ENCODE measurements at places on chromosomes 16 and 17.
A peak's percentile ranks its signal among the peaks of the same experiment; 100 is the strongest.

DNA sequence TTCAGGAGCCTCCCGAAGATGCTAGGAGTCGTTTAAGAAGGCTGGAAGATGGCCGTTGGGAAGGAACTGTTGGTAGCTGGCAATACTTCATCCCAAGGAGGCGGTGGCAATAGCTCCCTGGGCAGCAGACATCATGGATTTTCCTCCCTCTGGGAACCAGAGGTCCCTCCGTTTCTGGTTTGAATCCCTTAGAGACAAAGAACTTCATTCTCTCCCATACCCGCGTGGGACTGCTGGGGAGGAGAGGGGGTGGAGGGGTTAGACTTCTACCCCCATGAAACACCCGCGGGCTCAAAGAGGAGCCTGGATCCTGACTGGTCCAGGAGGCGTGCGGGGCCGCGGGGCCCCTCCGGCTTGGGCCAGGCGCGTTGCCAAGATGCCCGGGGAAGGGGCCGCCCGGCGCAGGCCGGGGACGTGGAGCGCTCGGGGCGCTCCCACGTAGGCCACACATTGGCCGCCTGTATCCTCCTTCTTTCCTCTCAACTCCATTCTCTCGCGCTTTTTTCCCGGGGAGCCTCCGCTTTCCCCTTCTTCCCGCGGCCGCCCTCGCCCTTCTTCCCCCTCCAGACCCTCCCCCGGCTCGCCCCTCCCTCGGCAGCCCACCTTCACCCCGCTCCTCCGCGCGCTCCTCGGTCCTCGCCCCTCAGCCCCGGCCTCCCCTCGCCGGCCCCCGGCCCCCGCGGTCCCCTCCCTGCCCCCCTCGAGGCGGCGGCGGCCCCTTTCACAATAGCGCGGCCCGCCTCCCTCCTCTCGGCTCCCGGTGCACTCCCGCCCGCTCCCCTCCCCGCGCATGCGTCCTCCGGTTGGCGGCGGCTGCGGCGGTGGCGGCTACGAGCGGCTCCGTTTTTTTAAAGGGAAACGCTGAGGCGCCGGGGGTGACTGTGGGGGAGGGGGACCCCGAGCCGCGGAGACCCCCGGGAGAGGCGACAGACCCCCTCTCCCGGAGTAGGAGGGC is at the start of gene MSL1:
Gene MSL1, plus strand, starts transcription at position 791 of the 955 bp plus-strand sequence. CDS start 642 bp downstream, outside the sequence.
- peak; percentile 81 for DNase-seq

- DNase-seq, result no peak
Measured at GRCh38 chr17:12727076-12727760, 61.5 kb downstream of the MYOCD start.

GRCh38 chr17:64229815-64230728 is 33.0 kb downstream of the TEX2 start:
- no peak for DNase-seq

- DNase-seq, result no peak
Measured at GRCh38 chr17:68457168-68457538, at the start of gene WIPI1. Gene WIPI1 (minus strand): TSS chr17:68457496. CDS start chr17:68457421, 75 bp downstream.

GRCh38 chr17:56536766-56537165 is 56.7 kb upstream of the NOG start:
- no peak for DNase-seq

- DNase-seq, result no peak
Measured at GRCh38 chr16:66920924-66921680, 2.4 kb upstream of the CDH16 start.
